ENCODE measurements at places on chromosomes 7 and 10.
A peak's percentile ranks its signal among the peaks of the same experiment; 100 is the strongest.

DNA sequence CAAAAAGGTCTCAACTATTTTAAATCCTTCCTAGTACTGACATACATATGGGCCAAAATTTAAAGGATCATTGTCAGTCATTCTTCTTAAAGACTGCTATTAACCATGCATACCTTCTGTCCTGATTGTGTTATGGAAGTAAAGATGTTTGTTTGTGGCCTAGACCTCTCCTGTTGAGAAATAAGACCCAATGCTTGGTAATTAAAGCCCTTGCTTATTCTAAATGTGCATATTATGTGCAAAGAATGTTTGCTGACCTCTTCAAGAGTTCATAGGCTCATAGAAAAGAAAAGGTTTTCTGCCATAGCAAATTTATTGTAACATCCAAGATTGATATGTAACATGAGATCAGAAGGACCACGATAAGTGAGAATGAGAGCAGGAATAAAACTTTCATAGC is 145.6 kb downstream of the TWIST1 start:
- no peak for DNase-seq

- peak; percentile 25 for DNase-seq
Observed at GRCh38 chr7:82677493-82677892, 233.9 kb upstream of the CACNA2D1 start.

DNA sequence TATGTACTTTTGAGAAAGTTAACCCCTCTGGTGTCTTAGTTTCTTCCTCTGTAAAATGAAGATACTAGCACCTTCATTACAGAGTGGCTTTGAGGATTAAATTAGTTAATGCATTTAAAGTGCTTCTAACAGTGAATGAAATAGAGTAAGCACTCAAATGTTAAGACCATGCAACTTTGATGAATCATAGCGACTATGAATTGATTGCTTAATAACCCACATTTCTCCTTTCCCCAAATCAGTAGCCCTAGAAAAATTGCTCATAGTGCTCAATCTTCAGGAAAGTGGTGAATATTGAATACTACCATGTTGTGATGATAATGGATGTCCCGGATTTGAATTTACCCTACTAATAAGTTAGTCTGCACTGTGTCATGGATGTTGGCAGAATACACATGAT is 48.1 kb downstream of the CD36 start:
- DNase-seq: no peak

GRCh38 chr10:96261132-96261531 is 10.2 kb downstream of the BLNK start:
- no peak for DNase-seq

GRCh38 chr10:44341886-44342285 is 43.0 kb downstream of the CXCL12 start:
- no peak for DNase-seq

DNA sequence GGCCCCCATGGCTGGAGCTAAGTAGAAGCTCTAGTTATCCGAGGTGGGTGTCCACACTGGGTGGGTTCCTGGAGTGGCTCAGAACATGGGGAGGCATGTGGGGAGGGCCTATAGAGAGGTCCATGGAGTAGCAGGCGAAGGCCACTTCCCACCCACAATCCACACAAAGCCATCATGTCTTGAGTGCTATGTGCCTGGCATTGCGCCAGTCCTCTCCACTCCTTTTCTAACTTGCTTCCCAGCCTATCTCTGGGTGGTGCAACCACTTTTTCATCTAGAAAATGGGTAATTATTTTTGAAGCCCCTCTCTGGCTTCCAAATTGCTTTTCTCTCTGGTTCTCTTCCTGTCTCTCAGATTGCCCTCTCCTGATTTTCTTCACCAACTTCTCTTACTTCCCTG is 263.6 kb downstream of the PHTF2 start:
- no peak for DNase-seq

- no peak for DNase-seq
Observed at GRCh38 chr10:70985824-70986622, 97.7 kb upstream of the PCBD1 start.

- DNase-seq: no peak
Observed at GRCh38 chr10:28445516-28445915, 87.4 kb upstream of the WAC start.

DNA sequence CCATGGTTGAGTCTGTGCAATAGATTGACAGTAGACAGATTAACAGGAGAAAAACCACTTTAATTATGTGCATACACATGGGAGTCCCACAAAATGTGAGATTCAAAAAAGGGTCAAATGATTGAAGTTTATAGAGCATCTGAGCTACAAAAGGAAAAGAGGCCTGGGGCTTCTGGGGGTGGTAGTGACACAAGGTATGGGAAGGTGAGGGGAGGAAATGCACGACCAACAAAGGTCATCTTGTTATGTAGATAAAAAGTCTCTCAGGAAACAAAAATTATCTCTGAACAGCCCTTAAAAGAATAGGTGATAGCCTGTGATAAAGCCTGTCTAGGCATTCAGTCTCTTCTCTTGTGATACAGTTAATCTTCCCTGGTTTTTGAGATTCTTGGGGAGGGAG is 141.7 kb downstream of the SEC23IP start:
- no peak for DNase-seq

DNA sequence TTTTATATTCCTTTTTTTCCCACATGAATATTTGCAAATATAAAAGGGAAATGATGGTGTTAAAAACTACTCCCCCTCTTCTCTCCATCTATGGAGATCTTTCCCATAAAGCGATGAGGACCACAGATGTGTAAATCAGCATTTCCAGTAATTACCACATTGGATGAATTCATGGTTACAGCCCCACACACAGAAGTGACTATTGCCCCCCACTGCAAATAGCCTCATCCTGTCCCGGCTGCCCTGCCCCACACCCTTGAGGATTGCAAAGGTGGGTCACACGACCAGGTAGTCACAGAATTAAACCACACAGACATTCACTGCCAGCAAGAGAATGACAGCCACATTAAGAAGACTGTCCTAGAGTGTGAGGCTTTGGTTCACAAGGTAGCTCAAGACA is 145.1 kb downstream of the DOCK4 start:
- DNase-seq: no peak

DNA sequence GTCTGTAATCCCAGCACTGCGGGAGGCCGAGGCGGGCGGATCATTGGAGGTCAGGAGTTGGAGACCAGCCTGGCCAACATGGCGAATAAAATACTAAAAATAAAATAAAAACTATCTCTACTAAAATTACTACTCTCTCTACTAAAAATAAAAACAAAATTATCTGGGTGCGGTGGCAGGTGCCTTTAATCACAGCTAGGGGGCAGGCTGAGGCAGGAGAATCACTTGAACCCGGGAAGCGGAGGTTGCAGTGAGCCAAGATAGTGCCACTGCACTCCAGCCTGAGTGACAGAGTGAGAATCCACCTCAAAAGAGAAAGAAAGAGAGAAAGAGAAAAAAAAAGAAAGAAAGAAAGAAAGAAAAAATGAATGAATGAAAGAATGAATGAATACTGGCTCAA is 351.4 kb downstream of the ELMO1 start:
- DNase-seq: no peak

DNA sequence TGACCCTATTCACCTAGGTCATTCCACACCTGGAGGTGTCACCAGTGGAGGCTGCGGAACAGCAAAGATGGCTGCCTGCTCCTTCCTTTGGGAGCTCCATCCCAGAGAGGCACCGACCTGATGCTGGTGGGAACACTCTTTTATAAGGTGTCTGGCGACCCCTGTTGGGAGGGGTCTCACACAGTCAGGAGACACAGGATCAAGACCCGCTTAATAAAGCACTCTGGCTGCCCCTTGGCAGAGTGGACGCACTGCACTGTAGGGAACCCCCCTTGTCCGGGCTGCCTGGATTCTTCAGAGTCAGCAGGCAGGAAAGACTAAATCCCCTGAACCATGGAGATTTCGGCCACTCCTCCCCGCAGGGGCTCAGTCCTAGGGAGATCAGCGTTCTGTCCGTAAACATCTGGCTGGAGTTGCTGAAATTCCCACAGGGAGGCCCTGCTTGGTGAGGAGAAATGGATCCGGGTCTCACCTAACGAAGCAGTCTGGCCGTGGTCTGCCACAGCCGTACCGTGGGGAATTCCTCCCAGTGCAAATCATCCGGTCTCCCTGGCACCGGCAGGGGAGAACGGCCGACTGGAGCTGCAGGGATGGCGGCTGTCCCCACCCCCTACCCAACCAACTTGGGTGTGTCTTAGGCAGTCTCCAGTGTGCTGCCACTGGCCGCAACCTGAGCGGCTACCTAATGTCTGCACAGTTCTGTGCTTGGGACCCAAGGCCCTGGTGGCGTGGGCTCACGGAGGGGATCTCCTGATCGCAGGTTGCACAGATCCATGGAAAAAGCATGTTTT is 66.1 kb downstream of the LSMEM1 start:
- DNase-seq: no peak

- no peak for DNase-seq
Observed at GRCh38 chr10:71846816-71847215, 4.2 kb downstream of the PSAP start.

- DNase-seq: no peak
Observed at GRCh38 chr7:90582164-90582563, 14.0 kb upstream of the CDK14 start.

- no peak for DNase-seq
Observed at GRCh38 chr10:22427890-22428571, 82.7 kb downstream of the SPAG6 start.

DNA sequence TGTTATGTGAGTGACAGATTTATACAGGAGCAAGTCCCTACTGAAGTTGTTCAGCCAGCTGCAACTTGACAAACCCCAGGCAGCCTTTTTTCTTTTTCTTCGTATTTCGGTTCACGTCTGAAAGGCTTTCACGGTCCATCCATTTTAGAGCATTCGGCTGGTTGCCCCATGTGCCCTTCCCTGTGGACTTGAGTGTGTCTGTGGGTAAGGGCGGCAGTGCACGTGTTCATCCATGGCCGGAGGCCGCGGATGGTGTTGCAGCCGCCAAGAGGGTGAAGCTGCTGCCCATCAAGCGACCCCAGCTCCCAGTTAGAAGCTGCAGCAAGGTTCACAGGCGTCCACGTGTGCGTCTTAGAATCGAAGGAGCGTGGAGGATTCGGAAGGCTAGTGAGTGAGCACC is 35.9 kb downstream of the PPP2R2D start:
- DNase-seq: no peak

DNA sequence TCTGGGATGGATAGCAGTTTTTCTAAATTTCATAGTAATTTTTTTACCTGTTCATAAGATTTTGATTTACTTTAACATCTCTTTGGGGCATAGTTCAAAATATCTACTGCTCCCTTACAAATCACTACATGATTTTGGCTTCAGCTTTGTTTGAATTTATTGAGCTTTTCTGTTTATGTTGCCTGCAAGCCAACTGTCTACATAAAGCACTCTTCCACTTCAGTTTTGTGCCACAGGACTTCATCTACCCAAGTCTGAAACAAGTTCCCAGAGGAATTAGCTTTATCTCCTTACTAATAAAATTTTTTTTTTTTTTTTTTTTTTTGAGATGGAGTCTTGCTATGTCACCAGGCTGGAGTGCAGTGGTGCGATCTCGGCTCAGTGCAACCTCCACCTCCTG is 45.4 kb upstream of the KMT2E start:
- DNase-seq: no peak

DNA sequence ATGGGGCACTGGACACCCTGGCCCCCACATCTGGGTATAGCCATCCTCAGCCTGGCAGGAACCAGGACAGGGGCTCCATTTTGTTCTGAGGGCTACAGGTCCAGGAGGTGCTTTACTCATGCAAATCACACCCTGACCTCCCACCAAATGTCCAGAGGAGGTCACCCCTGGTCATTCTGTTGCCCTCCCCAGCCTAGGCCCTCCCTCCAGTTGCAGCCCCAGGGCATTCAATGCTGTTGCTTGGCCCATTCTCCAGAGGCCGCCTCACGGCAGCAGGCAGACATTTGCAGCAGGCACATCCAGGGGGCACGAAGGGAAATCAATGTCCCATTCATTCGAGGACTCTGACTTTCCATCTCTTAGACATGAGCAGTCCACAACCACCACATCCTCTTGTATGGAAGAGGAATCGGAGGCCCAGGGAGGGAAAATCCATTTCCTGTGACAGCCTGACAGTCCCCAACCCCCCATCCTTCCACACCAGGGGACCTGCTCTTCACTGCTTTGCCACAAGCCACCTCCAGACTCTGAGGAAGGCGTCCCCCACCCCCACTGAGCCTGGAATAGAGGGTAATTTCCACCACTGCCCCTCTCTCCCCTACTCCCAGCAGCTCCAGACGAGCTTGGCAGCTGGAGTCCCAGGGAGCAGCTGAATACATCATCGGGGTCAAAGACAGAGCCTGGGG is 76.2 kb upstream of the UNC5B start:
- DNase-seq: no peak

- no peak for DNase-seq
Observed at GRCh38 chr7:134892963-134893362, 93.3 kb upstream of the AGBL3 start.

- no peak for DNase-seq
Observed at GRCh38 chr7:109092268-109092667, 522.6 kb downstream of the DNAJB9 start.

- DNase-seq: no peak
Observed at GRCh38 chr7:34425194-34425593, 232.8 kb upstream of the NPSR1 start.

DNA sequence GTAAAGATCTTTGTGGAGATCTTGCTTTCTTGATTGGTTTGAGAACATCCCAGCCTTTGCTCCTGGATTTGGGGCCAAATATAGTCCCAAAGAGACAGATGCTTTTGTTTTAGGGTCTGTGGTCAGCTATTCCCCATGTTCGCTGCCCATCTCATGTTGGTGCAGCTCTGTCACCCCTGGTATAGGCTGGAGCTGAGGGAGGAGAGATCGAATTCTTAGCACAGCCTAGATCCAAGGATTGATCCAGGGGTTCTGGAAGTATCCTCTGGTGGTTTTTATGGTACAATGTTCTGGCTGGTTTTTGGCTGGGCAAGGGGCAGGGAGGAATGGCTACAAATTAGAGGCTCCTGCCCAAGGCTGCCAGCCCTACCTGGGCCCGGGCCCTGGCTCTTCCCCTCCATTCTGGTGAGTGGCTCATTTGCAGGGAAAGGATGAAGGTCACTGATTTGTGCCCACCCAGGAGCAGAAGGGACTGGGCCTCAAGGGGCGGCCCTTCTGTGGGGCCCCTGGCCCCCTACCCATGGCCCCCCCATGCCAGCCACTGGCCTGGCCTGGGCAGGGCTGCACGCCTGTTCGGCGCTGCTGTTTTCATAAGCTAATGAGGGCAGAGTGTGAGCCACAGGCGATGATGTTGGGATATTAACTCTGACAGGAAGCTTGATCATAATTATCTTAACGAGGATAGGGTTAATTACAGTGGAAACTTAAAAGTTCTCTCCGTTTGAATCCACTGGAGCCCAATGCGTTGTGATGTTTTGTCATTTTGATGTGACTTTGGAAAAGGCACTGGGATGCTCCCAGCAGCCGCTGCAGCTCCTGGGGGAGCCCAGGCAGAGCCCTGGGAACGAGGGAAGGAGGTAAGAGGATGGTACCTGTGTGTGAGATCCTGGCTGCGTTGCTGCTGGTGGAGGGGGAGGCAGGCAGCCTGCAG is 600.6 kb downstream of the LRMDA start:
- DNase-seq: no peak

GRCh38 chr10:77422491-77423338 is 214.9 kb downstream of the KCNMA1 start:
- no peak for DNase-seq

DNA sequence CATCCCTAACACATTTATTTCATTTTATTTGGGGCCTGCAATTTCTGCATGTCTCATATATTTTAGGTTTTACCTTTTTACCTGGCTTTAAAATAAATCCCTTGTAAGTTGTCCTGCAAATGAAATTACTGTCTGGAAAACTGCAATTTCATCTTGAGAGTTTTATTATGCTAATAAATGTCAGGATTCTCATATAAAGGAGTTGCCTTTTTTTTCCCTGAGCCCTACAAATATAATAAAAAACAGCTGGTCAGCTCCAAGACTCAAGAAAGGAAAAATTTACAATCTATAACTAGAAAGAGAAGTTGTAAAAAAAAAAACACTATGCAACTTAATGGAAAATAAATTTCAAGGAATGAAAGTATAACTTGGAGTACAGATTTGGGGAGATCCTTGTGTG is 108.7 kb downstream of the SH2D4B start:
- DNase-seq: no peak
